ENCODE measurements at places on chromosomes 6 and 20. TPM values are rescaled to one million over a fixed set of nuclear protein-coding genes. Genes with fewer than 3 reads are reported as not detected.

DNA sequence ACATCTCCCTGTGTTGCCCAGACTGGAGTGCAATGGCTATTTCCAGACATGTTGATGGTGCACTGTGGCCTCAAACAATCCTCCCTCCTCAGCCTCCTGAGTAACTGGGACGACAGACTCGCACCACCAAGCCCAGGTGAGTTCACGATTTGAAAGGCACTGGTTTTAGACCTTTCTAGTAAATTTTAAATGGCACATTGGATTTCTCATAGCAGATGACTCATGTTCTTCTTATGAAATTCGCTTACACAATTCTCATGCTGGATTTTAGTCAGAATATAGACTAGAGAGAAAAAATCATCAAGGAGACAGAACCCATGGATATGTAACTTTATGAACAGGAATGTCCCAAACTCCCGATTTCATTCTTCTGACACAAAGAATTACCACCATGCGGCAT, 18.1 kb upstream of the PXDC1 start:
- DNase-seq = no peak

- no peak for DNase-seq
Measured at GRCh38 chr6:166584155-166584554, 2.3 kb downstream of the RAMACL start.

- DNase-seq = no peak
Measured at GRCh38 chr6:9178071-9178470, 742.7 kb upstream of the SLC35B3 start.

HSPA1L gene
- 4.2 TPM for total RNA-seq

PCK1 gene
- total RNA-seq = 0.73 TPM

DNA sequence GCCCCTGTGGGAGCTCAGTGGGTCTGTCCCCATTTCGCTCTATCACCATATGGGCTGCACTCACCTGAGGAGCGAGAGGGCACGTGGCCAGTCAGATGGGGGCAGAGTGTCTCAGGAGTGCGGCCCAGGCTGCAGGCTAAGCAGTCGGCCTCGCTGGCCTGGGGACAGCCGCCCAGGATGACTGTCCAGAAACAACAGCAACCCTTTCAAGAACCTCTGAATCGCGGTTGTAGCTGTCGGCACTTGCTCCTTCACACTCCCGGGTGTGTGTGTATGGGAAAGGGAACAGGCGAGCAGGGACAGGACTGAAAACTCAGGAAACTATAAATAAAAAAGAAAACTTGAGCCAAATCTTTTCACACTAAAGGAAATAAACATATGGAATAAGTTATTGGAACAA, 63.1 kb downstream of the TFAP2A start:
- peak; percentile 6 for DNase-seq

DNA sequence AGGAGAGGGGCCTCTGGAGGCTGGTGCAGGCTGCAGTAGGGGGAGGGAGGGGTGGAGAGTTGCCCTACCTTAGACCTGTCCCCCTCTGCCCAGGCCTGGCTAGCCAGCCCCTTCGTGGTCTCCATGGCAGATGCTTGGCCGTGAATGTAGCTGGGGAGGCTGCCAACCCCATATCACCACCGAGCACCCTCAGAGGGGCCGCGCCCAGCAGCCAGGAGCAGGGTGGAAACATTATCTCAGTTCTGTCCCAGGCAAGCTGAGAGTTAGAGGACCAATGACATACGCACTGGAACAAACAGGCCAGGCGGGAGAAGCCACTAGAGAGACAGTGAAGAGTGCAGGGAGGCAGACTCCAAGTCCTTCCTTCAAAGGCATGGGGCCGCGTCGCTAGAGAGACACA, 66.5 kb downstream of the LRFN2 start:
- no peak for DNase-seq

GRCh38 chr6:17679726-17680125, 27.0 kb downstream of the NUP153 start:
- no peak for DNase-seq

DACT2 gene
- 1.1 TPM for total RNA-seq

- no peak for DNase-seq
Measured at GRCh38 chr6:159172091-159172491, 2.9 kb downstream of the FNDC1 start.

- peak; percentile 20 for DNase-seq
Measured at GRCh38 chr6:25472306-25472705, 179.7 kb upstream of the SCGN start.

DNA sequence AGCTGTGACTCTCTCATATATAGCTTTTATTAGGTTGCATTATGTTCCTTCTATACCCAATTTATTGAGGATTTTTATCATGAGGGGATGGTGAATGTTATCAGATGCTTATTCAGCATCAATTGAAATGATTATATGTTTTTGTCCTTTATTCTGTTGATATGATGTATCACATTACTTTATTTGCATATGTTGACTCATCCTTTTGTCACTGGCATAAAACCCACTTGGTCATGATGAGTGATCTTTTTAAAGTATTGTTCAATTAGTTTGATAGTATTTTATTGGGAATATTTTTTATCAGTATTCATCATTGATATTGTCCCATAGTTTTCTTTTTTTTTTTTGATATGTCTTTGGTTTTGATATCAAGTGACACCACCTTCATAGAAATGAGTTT, 529.9 kb downstream of the MMUT start:
- DNase-seq = no peak

- no peak for DNase-seq
Measured at GRCh38 chr20:44153636-44154043, 33.3 kb downstream of the JPH2 start.

DNA sequence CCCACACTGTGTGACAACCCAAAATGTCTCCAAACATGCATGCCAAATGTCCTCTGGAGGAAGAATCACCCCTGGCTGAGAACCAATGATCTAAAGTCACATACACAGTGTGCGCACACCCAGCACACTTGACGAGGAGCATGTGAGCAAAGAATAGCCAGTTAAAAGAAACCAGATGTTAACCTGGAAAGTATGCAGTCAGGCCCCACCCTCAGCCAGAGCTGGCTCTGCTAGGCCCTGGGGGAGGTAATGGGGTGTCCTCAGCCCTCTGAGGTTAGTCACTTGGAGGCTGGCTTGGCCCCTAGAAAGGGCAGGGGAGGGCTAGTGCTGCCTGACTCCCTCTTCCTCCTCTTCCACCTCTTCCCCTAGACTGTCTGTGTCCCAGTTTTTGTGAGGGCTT, 15.2 kb upstream of the GUCA1A start:
- DNase-seq = no peak

ARFGEF3 gene
- total RNA-seq = 38.3 TPM

DNA sequence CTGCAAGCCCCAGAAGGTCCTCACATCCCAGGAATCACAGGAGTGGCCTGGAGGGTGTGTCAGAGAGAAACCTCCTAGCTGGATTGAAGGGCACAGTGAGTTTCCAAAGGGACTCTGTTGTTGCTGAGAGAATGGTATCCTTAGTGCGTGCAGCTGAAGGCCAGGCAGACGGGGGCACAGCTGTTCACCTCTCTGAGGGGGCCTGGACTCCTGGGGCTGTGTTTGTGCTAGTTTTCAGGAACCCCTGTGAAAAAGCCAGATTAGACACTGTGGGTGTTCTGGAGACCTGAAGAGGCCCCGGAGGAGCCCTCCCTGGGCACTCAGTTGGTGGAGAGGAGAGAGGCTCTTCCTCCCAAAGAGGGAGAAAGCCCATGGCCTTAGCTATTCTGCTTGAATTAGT, 223.4 kb downstream of the FARS2 start:
- no peak for DNase-seq

GRCh38 chr6:152897807-152898399, 84.9 kb downstream of the FBXO5 start:
- peak; percentile 44 for DNase-seq

- DNase-seq = peak; percentile 68
Measured at GRCh38 chr6:136526196-136526930, 23.9 kb downstream of the MAP7 start.

DNA sequence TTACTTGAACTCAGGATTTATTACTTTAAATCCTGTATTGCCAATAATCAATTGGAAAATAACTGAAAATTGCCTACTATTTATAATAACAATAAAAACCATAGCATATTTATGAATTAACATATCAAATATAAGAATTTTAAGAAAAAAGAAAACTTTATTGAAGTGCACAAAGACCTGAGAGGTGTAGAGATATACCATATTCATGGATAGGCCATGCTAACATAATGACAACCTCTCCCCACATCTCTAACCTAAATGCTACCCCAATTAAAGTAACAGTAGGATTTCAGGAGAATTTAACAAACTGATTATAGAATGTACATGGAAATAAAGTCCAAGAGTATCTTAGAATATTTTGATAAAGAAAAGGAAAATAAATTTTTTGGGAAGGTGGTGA, 5.1 kb upstream of the HLA-DMB start:
- no peak for DNase-seq
